ENCODE measurements at places on chromosomes 7 and 10.

DNA sequence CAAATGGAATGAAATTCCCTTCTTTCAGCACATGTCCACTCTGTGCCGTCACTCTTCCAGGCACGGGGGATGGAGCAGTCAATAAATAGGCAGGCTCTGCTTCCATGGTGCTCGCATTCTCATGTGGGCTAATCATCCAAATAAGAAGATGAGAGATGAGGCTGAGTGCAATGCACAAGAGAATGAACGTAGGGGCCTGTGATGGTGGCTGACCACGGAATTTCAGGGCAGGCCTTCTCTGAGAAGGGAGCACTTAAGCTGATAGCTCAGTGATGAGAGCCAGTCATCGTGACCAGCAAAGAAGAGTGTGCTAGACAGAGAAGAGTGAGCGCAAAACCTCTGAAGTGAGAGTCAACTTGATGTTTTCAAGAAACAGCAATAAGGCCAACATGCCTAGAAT lies 47.9 kb downstream of the TAF3 start:
- DNase-seq: no peak

DNA sequence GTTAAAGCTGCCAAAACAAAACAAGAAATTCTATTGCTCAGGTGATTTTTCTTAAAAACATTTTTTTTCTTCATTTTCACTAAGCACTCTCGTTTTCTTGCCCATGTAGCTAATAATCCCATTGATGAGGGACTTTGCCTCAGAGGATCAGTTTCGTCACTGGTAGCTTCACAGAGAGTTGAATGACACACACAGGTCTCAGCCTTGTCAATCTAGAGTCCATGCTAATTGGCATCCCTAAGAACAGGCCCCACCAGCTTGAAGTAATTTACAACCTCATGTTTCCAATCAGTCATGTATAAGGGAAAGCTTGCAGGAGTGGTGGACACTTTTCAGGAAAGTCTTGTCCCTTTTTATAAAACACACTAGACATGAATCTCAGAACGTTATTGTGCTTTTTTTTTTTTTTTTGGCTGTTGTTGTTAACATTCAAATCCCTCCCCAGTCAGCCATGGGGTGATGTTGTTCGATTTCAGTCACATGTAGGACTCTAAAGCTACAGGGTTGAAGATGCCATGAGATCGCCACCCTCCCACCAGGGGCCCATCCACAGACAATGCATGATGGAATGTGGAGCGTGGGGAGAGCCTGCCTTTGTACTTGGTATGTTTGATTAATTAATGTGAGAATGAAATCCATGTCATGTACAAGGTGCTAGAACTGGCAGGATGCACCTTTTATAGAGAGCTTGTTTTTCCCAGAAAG lies 232.4 kb upstream of the FZD8 start:
- DNase-seq: no peak

- no peak for DNase-seq
Measured at GRCh38 chr10:78217336-78217735, 183.7 kb downstream of the RPS24 start.

GRCh38 chr7:79452495-79453265 lies 787 bp downstream of the MAGI2 start:
- DNase-seq: peak; percentile 16

DNA sequence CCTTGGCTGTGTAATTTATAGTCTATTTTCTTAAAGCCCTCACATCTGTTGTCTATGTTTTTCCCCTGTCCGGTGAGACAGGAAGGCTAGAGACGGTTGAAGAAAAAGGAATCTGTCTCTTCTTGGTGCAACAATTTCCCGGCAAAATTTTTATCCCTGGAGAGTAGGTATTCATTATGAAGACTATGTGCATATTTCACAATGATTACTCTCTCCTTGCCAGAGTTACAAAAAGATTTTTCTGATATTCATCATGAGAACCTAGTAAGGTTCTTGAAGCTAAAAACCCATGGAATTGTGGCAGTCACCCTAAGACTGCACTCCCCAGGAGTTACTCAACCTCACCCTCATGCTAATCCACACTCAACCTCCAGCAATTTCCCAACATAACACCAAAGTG lies 55.0 kb upstream of the GHITM start:
- no peak for DNase-seq

GRCh38 chr7:117493460-117493859 lies 13.6 kb downstream of the CFTR start:
- no peak for DNase-seq

GRCh38 chr7:151579644-151580043 lies 59.9 kb upstream of the RHEB start:
- no peak for DNase-seq

- no peak for DNase-seq
Measured at GRCh38 chr10:50400694-50401093, 149.4 kb upstream of the ASAH2 start.

- DNase-seq: no peak
Measured at GRCh38 chr10:73887294-73888039, 13.1 kb upstream of the CAMK2G start.

DNA sequence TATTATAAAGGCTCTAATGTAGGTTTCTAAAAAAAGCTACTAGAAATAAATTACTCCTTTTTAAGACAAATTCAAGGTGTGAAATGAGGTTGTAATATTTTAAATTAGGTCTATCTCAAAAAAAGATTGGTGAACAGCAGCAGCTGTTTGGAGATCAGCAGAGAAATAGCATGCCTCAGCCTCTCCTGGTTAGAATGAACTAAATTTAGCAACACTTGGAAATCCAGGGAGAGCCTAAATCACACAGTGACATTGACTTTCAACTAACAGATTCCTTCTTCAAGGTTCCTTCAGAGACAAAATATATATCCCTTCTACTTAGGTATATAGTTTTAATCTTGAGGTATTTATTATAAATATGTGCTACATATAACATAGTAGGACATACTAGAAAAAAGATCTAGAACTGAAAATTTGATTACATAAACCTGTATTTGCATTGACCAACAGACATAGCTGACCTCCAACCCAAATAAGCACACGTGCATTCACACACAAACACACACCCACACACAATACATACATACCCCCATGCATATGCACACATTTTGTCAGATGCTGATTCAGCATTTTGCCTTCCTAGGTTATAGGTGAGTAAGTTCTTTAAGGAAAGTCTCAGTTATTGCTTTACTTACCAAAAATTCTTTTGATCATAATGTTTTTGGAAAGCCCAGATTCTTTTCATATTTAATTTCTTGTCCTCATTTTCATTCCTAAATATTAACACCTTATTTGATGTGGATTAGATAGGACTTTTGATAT lies 47.3 kb downstream of the DGKB start:
- DNase-seq: no peak

DNA sequence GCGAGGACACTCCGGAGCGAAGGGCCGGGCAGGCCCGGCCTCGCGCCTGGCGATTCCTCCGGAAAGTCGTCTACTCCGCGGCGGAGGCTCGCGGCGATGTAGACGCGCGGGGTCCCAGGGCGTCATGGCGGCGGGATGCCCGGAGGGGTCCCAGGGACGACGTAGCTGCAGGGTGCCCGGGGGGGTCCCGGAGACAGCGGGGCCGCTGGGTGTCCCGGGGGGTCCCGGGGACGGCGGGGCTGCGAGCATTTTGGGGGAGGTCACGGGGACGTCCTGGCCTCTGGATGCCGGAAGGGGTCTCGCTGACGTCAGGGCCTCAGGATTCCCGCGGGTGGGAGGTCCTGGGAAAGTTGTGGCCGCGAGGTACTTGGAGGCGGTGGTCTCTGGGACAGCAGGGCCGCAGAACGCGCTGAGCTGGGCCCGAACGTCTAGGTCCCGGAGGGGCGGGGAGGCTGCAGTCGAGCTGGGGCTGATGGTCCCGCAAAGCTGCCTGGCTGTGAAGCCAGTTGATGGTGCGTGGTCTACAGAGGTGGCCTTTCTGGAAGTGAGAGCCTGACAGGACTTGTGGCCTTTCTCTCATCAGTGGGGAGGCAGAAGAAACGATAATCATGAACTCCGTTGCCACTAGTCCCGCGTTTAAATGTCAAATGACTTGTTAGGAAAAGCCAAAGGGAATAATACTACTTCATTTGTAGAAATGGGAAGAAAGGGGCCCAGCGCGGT lies 637 bp downstream of the HSPA14 start:
- peak; percentile 56 for DNase-seq

GRCh38 chr10:14748441-14748840 lies 26.3 kb downstream of the FAM107B start:
- DNase-seq: no peak

DNA sequence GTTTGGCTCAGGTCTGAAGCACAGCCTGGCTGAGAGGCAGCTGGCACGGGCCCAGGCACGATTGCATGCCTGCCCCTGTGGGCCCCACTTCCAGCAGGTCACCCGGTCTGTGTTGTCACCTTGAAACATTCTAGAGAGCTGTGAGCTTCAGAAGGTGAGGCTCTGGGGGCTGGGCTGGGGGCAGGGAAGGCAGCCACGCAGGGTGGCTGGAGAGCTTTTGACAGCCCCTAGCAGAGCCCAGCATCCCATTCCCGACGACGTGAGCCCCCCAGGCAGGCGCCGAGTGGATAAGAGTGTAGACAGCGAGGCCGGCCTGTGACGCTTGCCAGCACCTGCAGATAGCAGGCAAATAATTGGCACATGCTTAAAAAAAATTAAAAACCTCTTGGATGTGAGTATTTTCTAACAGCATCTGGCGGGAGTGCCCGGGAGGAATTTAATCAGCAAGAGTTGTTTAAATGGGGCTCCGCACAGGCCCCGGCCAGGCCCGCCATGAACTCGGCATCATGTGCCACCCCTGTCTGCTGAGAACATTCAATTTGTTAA lies 212.0 kb upstream of the TBX20 start:
- DNase-seq: no peak

GRCh38 chr10:45437587-45438465 lies 63.8 kb downstream of the ALOX5 start:
- DNase-seq: no peak

- no peak for DNase-seq
Measured at GRCh38 chr7:30244340-30244739, 40.1 kb upstream of the ZNRF2 start.

All from GM13977 (cell line).